Left ventricle myocardium inferior (tissue), 1 donor: ENCODE measurements at places on chromosomes 3 and 15.

DNA sequence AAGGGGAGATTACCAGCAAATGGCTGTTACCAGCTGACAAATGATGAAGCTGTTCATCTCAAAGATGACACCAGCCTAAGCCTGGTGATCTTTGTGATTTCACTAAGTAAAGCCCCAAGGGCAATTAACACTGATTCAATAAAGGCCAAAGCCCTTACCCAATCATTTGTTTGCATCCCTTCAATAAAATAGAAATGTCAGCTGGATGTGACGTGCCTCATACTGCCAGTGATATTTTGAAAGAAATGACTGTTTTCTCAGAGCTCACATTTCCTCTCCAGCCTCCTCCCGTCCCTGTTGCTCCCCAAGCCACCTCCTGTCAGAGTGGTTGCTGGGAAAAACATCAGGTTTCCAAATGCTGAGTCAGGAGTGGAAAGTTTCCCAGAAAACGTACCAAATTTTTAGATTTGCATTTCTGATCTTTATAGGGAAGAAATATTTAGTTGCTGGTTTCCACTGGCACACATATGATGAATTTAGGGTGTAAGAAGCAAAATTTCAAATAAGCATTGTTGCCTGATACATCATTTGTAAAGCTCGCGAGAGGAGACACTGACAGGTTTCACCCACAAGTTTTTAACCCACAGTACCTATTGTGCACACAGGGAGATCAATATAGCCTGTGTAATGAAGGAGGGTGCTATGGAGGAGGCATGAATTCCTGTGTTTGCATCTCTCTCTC lies 21.0 kb downstream of the C2CD4A start:
- H3K4me3 ChIP-seq = no peak overlapping the region
- DNase-seq = no peak
- H3K27me3 ChIP-seq = no peaks in the 10 kb centered on the region
- H3K36me3 ChIP-seq = no peaks in the 10 kb centered on the region
- H3K27ac ChIP-seq = no peak overlapping the region

DNA sequence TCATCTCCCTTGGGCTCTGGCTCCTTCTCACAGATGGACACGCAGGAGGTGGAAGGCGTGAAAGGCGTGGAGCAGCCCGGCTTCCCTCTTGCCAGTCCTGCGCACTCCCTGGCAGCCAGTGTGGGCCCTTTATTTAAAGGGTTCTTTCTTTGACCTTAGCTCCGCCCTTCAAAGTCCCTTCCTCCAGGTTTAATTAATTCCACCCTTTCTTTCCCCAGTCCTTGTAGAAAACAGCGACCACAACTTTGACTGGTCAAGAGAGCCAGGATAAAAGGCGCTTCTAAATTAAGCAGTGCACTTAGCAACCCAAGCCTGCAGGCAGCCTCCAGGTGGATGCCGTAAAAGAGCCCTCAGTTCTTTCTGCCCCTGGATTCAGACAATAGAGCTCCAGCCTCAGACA lies at the start of gene HDC:
TSS of gene HDC (minus strand) at position 107 of the 400 bp plus-strand sequence. CDS start at position 4, 103 bp downstream.
- no peaks in the 10 kb centered on the region for H3K4me1 ChIP-seq
- peaks cover 50% of the 10 kb centered on the region for H3K27me3 ChIP-seq

DNA sequence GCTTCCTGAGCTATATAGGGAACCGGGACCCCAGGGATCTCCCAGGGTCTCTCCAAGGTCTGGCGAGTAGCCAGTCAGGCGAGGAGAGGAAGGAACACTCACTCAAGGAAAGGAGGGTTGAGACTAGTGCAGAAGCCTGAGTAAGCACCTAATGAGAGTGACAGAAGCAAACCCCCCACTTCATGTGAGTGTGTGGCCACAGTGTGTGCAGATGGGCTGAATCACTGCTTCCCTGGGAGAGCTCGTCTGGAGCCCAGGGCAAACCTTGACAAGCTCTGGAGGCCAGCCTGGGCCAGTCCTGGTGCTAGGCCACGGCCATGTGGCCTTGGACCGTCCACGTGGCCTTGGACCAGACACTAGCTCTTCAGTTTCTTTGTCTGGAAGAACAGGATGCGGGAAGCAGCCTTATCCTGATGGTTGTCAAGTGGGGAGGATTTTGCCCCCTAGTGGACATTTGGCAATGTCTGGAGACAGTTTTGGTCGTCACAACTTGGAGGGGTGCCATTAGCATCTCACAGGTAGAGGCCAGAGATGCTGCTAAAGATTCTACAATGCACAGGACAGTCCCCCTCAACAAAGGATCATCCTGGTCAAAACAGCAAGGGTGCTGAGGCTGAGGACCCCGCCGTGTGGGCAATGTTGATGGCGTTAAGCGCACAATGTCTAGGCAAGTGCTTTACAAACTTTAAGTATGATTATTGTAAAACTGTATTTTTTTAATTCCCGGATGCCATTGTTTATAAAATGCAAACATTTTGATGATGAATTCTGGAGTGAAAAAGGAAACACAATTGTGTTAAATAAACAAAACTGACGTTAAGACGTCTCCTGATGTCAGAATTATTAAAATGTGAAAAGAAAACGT lies 34.8 kb upstream of the CTSH start:
- no peaks in the 10 kb centered on the region for H3K36me3 ChIP-seq
- H3K27ac ChIP-seq = no peak overlapping the region
- peaks cover 8% of the 10 kb centered on the region for H3K4me1 ChIP-seq
- no peaks in the 10 kb centered on the region for H3K27me3 ChIP-seq
- DNase-seq = peak; percentile 29

- H3K27ac ChIP-seq = no peak overlapping the region
- no peak for DNase-seq
- no peak overlapping the region for H3K4me3 ChIP-seq
- peaks cover 3% of the 10 kb centered on the region for H3K27me3 ChIP-seq
These were observed 7.0 kb upstream of the THBS1 start for GRCh38 chr15:39573844-39574243.

- peaks cover 35% of the 10 kb centered on the region for H3K4me1 ChIP-seq
- H3K27ac ChIP-seq = peak overlapping the region; percentile 24
- no peaks in the 10 kb centered on the region for H3K36me3 ChIP-seq
- H3K4me3 ChIP-seq = no peak overlapping the region
- no peak for DNase-seq
- H3K27me3 ChIP-seq = no peaks in the 10 kb centered on the region
These were observed 435.0 kb upstream of the C2CD4B start for GRCh38 chr15:62599791-62600777.

- H3K4me3 ChIP-seq = no peak overlapping the region
- no peak for DNase-seq
- H3K36me3 ChIP-seq = no peaks in the 10 kb centered on the region
These were observed 103.0 kb upstream of the ARHGEF26 start for GRCh38 chr3:154018100-154018696.

- no peak overlapping the region for H3K4me3 ChIP-seq
- peaks cover 10% of the 10 kb centered on the region for H3K36me3 ChIP-seq
- H3K27me3 ChIP-seq = no peaks in the 10 kb centered on the region
These were observed 40.4 kb downstream of the CP start for GRCh38 chr3:149181182-149181581.
